ENCODE measurements at places on chromosomes 2 and 18.

GRCh38 chr2:112153179-112153490, 14.9 kb downstream of the FBLN7 start:
- DNase-seq: no peak

GRCh38 chr2:112947374-112947773, 30.4 kb upstream of the IL36G start:
- no peak for DNase-seq

DNA sequence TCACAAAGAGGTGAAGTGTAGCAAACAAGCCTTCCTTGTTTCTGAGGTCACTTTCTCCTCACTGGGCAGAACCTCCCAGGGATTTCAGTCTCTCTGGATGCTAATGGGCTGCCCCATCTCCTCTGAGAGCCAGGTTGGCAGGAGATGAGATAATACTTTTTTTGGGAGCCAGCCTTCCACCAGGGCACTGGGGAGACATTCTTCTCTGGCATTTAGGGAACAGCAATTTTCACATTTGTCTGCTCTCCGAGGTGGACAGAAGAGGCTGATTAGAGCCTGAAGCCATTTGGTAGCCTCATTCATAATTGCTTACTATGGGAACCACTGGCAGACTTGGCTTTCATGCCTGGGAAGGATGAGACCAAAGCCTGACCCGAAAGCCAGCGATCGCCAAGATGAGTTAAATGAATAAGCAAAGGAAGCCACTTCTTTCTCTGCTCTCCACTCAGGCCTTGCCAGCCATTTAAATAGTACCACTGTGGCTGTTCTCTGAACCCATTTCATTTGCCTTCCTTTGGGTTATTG, 70.1 kb downstream of the NRP2 start:
- DNase-seq: no peak

DNA sequence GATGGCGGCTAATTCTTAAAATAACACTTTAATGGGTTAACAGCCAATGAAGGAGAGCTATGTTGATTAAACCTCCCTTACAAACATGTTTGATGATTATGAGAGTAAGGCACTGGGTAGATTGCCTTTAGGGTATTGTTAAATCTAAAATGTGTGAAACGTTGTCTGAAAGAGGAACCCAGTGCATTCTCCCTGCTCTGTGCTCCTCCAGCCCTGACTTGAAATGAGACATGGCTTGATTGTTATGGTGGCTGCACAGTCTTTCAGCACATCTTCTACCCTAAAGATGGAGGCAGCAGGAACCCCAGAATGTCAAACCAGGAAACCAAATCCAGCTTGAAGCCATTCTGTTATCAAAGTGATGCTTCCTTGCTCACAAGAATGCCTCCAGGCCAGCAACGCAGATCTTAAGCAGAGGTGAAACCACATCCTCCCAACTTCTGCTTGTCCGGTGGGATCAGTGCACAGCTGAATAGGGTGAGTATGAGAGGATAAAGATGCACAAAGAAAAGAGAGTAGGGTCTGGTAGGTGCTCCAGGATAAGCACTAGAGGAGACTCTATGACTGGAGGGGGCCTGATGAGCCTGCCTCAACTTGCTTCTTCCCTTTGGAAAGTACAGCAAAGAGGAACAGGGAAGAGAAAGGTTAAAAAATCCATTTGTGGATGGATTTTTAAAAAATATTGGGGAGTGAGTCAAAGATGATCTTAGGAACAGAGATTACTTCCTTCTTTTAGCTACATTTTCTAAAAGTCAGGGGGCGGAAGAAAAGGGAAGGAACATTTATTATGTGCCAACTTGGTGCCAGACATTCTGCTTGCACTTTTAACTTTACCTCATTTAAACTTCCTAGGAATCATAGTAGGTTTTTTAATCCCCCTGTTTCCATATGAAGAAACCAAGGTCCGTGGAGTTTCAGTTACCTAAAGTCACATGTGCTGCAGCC, 523.0 kb downstream of the TXNL1 start:
- no peak for DNase-seq

DNA sequence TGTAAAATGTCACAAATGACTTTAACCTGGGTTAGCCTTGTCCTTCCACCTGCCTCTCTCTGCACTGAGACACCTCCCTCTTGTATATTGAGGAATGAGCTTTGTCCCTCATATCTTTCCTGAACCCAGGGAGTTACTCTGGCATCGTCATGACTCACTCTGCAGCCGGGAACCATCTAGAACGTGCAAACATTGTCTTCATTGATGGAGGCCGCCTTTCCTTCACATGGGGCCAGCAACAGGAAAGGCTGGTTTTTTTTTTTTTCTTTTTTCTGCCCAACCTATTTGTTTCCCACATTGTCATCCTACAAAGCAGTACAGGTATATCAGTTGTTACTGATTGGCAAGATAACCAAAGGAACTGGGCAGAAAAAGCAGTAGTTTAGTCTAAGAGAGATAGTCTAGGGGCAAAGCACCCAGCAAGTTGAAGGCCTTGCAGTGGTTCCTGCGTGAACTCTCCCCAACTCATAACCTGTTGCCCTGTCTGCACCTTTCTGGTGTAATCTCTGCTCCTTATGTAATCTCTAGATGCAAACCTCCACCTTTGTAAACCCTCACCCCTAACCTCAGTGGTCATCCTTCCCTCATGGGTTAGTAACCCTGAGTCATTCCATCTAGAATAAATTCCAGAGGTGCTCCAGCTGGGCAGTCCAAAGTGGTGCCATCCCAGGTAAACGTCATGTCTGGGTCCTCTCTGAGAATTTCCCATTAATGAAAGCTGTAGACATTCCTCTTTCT, 38.3 kb downstream of the SLC40A1 start:
- DNase-seq: no peak

Data from activated CD8-positive, alpha-beta memory T cell treated with anti-CD3 and anti-CD28 coated beads, Interleukin-2, amount 50 U/mL, for 4 hours (primary cell).